ENCODE measurements at places on chromosomes 4 and X. TPM values are rescaled to one million over a fixed set of nuclear protein-coding genes. Genes with fewer than 3 reads are reported as not detected.

DNA sequence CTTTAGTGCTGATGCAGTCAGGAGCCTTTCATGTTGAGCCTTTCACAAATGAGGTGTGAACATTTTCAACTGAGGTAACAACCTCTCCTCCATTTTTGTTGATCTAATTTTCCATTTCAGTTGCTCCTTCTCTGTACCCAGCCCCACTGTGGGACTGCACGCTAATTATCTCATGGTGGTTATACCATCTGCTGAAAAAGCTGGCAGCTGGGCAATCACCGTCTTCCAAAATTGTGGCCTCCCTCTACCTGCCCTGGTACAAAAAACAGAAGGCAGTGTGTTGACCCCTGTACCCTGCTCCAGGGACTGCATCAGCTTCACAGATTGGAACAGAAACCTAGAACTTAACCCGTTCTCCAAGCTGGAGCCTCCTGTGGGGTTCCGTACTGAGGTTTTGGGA is 72.4 kb upstream of the LONRF3 start:
- DNase-seq = no peak

DNA sequence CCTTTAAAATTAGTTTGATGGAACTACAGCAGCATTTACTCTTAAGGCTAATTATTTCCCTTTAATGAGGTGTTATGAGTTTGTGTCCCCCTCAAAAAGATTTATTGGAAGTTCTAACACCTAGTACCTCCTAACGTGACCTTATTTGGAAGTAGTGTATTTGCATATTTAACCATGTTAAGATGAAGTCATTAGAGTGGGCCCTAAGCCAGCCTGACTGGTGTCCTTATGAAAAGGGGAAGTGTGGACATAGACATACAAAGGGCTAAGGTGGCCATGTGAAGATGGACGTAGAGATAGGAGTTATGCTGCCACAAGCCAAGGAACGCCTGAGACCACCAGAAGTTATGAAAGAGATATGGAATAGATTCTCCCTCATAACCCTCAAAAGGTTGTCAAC is 985.4 kb upstream of the INTU start:
- DNase-seq = no peak

DNA sequence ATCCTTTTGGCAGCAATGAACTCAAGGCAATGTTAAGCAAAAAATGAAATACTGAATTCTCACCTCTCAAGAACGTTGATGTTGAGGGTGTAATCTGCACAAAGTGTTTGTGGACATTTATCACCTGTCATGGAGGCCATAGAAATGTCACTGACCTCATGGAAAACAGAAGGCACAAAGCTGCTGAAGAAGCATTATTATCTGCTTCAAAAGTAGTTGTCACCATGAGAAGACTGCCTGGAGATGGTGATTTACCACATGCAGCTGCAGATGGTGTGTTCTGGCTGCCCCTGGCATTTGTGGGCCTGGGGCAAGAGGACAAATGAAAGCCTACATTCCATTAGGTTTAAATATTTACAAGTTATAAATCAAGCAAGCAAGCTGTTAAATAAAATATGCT is 116.8 kb upstream of the RPS6KA3 start:
- DNase-seq = no peak

- no peak for DNase-seq
These were observed 1068.4 kb downstream of the ARAP2 start for GRCh38 chr4:35175894-35176293.

DNA sequence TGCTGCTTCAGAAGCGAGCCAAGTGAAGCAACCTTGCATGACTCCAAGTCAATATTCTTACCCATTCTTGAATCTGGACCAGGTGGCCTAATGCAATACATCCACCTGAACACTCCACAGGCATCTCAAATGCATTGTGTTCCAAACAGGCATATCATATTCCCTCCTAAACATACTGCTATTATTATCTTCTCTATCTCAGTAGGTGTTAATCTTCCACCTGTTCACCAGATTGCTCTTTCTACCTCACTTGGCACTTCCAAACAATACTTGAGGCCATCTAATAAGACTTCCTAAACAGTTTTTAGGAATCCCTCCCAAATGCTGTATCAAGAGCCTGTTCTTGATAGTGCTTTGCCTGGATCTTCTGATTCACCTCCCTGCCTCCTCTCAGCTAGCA is 90.7 kb downstream of the GPRIN3 start:
- DNase-seq = no peak

GRCh38 chr4:68349279-68349648 is 626 bp downstream of the YTHDC1 start:
- peak; percentile 24 for DNase-seq

- no peak for DNase-seq
These were observed 95.8 kb upstream of the IL13RA1 start for GRCh38 chrX:118631586-118631985.

ADH1C gene
- not detected for total RNA-seq

GRCh38 chrX:130245441-130245840 is 23.3 kb downstream of the ZNF280C start:
- DNase-seq = no peak

- DNase-seq = no peak
These were observed 877 bp downstream of the GPRASP1 start for GRCh38 chrX:102652031-102652688.

TMEM47 gene
- 4.7 TPM for total RNA-seq

UGDH gene
- total RNA-seq = 50.0 TPM

ATP8A1 gene
- total RNA-seq = 5.3 TPM
